ENCODE measurements at places on chromosomes 13 and 19.

GRCh38 chr13:23381866-23382265, 51.6 kb downstream of the SACS start:
- no peak for DNase-seq

GRCh38 chr13:21328836-21329477, 130.1 kb downstream of the ZDHHC20 start:
- no peak for DNase-seq

- DNase-seq, result no peak
These were observed 11.4 kb downstream of the ZNF541 start for GRCh38 chr19:47561440-47562057.

- DNase-seq, result no peak
These were observed 113.6 kb downstream of the RNF17 start for GRCh38 chr13:24877531-24877930.

DNA sequence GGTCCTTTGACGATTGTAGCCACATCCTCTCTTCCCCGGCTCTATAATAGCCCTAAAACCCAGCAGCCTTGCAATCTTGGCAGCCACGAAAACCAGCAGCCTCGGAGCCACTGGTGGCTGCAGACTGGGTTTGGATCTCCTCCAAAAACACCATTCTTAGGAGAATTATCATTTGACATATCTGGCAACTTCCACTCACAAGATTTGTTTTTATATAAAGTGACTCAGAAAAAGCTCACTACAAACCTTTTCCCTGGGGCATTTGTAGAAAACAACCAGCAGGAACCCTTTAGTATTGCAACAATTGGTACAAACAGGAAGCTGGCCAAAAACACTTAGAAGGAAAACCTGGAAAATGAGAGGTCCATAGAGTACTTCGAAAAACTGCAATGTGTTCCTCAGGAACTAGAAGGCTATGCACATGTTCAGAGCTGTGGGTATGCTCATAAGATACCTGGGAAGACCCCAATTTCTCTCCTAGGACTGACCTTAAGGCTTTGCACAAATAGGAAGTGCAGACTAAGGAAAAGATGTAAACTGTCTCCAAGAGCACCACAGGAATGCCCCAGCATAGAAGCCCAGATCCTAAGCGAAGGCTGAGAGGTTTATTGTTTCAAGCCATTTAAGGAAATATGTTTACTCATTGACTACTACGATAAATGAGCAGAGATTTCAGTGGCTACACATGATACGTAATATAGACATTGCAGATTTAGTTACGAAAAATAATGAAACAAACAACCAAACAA, 71.2 kb downstream of the MYO16 start:
- DNase-seq, result no peak
